ENCODE measurements at places on chromosomes 1 and 21. TPM values are rescaled to one million over a fixed set of nuclear protein-coding genes. Genes with fewer than 3 reads are reported as not detected.
A peak's percentile ranks its signal among the peaks of the same experiment; 100 is the strongest.

GRCh38 chr1:45478121-45478814, 12.7 kb downstream of the TESK2 start:
- DNase-seq: no peak

GRCh38 chr1:84855691-84856630, 37.0 kb downstream of the LPAR3 start:
- no peak for DNase-seq

GRCh38 chr21:25371841-25372425, 235.3 kb downstream of the MRPL39 start:
- DNase-seq: no peak

DNA sequence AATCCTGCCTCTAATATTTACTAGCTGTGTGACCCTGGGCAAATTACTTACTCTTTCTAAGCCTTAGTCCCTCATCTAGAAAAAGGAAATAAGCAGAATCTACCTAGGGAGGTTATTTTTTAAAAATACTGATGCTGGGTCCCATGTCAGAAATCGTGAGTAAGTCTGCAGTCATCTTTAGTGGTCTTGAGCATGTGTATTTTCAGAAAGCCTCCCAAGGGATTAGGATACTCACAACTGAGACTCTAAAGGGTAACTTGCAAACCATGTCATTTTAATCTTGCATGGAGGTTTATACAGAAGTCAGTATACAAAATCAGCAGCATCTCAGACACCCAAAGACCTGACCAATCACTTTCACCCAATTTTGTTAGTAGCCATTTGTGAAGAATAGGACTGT, 43.2 kb downstream of the DSTYK start:
- peak; percentile 44 for DNase-seq

GRCh38 chr1:12201352-12202189, 28.3 kb upstream of the VPS13D start:
- no peak for DNase-seq

GRCh38 chr1:99829269-99829668, 20.9 kb upstream of the AGL start:
- no peak for DNase-seq

DNA sequence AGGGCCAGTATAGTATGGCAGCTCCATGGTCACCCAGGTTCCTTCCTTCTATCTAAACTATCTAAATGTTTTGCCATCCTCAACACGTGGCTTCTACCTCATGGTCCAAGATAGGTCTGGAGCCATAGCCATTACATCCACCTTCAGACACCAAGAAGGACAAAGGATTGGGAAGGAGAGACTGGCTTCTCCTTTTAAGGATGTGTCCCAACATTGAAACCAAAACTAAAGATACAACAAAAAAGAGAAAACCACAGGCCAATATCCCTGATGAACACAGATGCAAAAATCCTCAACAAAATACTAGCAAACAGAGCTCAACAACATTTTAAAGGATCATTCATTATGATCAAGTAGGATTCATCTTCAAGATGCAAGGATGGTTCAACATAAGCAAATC, 24.8 kb downstream of the HSD11B1 start:
- DNase-seq: no peak

GRCh38 chr1:147853391-147853790, 49.2 kb upstream of the GJA8 start:
- DNase-seq: peak; percentile 11

- DNase-seq: no peak
Observed at GRCh38 chr1:212680680-212681389, 18.8 kb downstream of the BATF3 start.

- DNase-seq: peak; percentile 88
Observed at GRCh38 chr1:89065079-89065868, at the start of gene GBP1. TSS of gene GBP1 (minus strand) at chr1:89065208. CDS start at chr1:89063234, 1,974 bp downstream.

DNA sequence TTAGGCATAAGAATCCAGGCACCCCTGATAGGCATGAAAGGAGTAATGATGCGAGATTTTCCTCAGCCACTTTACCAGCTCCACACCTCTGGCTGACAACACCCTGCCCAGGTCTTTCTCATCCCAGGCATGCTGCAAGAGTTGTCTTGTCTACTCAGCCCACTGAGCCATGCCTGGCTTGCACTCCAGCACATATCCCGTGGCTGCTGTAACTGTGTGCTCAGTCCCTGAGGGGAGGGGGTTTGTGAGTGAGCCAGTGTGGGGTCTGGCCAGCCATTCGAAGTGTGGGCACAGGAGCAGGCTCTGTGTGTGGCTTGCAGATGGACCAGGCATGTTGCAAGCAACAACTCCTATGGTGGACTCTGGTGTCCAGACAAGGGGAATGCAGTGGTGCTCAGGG, 529.6 kb downstream of the ADGRL2 start:
- DNase-seq: no peak

DNA sequence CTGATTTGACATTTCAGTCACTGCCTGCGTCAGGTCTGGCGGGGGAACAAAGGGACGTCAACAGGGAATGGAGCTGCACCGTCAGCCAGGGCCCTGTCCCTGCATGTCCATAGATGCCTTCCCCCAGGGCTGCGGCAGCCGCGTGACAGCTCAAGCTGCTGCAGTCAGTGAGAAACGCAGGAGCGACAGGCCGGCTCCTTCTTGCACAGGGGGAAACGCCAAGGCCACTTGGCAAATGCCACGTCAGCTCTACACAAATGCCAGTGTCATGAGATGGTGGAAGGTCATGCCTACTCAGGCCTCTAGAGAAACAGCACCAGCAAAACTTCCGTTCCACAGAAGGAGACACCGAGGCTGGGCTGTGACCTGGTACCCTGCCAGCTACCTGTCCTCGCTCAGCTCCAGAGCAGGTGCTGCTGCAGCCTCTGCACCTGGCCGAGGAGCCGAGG, 37.7 kb downstream of the SYF2 start:
- no peak for DNase-seq

DNA sequence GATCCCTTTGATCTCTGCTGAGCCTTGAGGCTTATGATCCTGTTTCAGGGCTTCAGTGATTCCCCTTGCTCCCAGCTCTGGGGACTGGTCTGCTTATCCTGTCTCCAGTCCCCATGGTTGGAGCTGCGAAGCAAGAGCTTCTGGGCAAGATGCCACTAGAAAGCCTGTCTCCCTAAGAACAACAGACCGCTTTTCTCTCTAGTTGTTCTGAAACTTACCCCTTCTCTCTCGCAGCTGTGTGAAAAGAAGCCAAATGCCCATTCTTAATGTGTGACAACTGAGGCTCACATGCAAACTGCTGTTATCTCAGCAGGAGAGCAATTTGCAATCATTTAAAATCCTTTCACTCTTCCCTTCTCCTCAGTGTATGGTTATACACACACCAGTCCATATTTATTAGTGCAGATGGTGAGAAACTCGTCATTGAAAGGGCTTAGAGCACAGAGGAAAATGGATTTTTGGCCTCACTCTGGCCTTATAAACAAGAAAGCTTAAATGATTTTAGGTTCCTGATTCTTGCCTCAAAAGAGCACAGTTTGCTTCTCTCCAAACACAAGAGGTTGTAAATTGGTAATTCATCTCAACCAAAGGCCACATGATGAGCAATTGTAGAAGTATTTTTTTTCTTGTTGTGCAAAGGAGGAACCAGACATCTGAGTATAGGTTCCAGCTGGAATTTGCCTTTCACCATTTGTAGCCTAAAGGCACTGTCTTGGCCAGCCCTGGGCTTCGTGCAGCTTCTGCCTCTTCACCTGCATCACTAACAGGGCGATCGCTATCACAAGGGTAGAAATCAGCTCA, 179.2 kb upstream of the LMO4 start:
- peak; percentile 72 for DNase-seq

DNA sequence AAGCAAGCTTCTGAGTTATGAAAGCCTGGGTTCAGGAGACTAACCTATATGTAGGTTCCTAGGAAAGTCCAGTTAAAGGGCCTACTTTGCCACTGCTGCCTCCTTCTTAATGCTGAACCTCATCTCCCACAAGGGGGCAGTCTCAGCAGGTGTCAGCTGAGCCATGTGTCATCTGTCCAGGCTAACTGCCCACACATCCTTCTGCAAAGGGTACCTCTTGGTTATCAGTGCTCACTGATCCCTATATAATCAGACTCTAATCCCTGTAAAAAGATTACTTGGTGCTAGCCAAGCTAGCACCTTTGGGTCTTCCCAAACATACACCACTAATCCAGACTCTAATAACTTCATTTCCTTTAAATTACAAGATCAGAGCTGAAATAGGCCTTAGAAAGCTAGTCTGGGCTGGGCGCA, 9.0 kb downstream of the PRDX1 start:
- peak; percentile 71 for DNase-seq

DNA sequence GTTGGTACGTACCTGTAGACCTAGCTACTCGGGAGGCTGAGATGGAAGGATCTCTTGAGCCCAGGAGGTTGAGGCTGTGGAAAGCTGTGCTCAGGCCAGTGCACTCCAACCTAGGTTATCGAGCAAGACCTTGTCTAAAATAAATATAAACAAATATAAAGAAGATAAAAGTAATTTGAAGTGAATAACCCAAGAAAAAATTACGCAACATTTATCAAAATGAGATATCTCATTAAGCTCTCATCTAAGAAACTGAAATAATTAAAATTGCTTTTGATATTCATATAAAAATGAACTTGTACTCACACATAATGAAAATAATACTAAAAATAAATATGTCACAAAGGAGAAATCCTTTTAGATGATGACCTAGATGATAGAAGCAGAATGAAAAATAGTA, 647.1 kb upstream of the NCAM2 start:
- DNase-seq: no peak

DNA sequence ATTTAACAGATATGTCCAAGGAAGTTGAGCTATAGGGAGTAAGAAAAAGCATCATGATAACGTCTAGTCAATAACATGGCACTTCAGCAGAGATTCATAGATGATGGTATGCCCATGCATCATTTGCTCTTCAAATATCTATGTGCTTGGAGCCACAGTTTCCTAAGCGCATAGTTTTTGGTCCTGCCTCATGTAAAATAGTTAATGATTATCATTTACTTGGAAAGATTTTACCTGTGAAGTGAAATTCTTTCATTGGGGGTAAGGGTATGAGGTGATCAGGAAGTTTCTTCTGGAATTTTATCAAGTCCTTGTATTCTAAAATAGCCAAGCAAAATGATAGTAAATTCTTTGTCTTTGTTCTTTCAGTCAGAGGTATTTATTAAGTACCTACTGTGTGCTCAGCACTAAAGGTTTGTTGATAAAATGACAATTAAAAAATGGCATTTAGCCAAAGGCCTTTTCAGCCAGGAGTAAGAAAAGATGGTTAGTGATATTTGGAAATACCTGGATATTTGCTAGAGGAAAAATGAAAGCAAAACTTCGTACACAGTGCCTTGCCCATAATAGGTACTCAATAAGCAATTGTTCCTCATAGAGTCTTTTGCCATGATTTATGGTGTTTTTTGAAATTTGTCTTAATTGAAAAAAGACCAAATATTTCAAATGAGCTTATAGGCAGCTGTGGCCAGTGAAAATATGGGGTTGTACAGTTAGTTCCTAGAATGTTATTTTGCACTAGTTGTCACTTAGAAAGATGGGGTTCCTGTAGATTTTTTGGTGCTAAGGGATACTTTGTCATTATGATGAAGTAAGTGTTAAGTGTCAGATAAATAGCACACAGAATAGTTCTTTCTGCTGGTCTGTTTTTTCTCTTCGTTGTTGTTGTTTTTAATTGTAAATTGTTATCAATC, 13.1 kb downstream of the PDIK1L start:
- no peak for DNase-seq

DNA sequence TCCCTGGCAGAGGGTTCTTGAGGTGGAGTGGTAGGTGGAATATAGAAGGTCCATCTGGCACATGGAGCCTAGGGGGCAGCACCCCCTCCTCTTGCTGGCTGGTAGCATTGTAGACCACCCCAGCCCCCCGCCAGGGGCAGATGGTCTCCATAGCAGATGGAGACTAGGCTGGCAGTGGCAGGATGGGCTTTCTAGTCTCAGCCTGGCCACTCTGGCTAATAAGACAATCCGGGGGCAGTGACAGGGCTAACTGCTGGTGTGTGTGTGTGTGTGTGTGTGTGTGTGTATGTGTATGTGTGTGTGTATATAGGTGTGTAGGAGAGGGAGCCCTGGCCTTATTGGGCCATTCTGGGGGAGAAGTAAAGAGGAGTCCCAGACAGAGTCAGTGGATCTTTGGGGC, 16.1 kb downstream of the UTP11 start:
- DNase-seq: no peak

GRCh38 chr1:39919545-39919944, 17.8 kb upstream of the MYCL start:
- DNase-seq: peak; percentile 58

- DNase-seq: no peak
Observed at GRCh38 chr21:42343556-42343955, 7.2 kb downstream of the TFF2 start.

DNA sequence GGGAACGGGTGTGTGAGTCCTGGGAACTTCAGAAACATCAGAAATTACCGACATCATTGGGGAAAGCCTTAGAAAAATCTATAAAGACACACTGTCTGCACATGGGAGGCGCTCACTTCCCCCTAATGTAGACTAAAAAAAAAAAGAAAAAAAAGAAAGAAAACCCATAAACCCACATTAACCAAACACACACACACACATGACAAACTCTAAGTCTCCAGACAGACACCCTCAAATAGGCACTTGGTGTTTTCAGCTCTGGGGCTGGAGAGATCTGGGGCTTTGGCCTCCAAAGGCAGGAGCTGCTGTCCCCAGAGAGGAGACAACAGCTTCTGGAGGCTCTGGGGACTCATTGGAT, 13.2 kb upstream of the SDHB start:
- DNase-seq: no peak

GRCh38 chr1:74161497-74161896, 36.5 kb downstream of the LRRIQ3 start:
- DNase-seq: peak; percentile 87

DNA sequence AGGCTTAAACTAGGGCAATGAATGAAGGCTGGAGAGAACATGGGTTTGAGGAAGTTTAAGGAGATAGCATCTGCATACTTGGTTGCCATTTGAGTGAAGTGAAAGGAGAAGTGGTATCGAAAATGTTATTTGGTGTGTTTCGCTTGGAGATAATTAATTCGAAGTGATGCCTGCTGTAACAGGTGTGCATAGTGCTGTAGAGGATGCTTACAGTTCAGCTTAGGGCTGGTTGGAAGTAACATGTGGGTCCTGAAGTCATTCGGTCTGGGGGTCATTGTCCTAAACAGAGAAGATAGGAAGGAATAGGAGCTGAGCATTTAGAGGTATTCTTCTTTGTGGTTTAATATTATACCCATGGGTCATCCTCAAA, 301 bp upstream of the NUDT17 start:
- no peak for DNase-seq

The SH3BGR gene
- 1.6 TPM for total RNA-seq

The ADAMTS1 gene
- 116 TPM for total RNA-seq

The WNT2B gene
- total RNA-seq: 0.56 TPM

The CR1L gene
- not detected for total RNA-seq

The NFIA gene
- 2.2 TPM for total RNA-seq

The A3GALT2 gene
- total RNA-seq: not detected

The OLFML2B gene
- total RNA-seq: 0.56 TPM

The PKLR gene
- total RNA-seq: not detected

The BEND5 gene
- total RNA-seq: 1.1 TPM

The HES4 gene
- 1.4 TPM for total RNA-seq

The PAPPA2 gene
- 0.18 TPM for total RNA-seq

The AGT gene
- total RNA-seq: under 0.01 TPM

The RRAGC gene
- 11.7 TPM for total RNA-seq
